Fibroblast of lung (primary cell): ENCODE measurements at places on chromosomes 11 and 22. TPM values are rescaled to one million over a fixed set of nuclear protein-coding genes. Genes with fewer than 3 reads are reported as not detected.

DNA sequence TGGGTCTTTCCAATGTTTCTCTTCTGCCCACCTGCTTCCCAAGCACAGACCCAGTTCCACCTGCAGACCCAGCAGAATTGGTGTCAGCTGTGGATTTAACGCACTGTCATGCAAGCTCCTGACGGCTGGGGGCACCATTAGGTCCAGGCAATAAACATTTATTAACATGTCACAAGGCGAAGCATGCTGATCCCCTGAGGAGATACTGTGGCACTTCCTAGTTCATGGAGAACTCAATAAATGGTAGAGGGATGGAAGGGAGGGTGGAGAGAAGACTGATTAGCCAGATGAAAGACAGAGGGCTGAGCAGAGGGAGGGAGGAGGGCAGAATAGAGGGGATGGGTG lies 68.3 kb upstream of the TSPAN18 start:
- H3K27ac ChIP-seq: no peak overlapping the region
- H3K36me3 ChIP-seq: no peaks in the 10 kb centered on the region
- no peaks in the 10 kb centered on the region for H3K4me1 ChIP-seq
- DNase-seq: no peak

DNA sequence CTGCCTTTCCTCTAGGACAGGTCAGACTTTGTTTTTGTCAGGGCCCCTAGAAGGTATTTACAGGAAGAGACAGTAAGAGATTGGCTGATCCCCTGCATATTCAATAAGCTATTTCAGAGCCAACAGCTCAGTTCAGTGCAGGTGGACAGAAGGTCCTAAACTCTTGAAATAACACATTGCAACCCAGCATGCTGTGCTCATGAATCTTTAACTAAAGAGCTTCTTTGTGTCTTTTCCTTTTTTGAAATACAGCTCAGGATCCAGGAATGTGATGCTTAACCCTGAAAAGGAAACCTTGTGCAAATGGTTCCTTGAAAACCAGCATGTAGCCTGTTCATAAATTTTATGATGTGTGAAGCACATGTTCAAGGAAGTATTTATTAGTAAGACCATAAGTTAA lies 43.9 kb downstream of the BBOX1 start:
- H3K27ac ChIP-seq: no peak overlapping the region
- no peaks in the 10 kb centered on the region for H3K27me3 ChIP-seq
- H3K4me3 ChIP-seq: no peak overlapping the region

DNA sequence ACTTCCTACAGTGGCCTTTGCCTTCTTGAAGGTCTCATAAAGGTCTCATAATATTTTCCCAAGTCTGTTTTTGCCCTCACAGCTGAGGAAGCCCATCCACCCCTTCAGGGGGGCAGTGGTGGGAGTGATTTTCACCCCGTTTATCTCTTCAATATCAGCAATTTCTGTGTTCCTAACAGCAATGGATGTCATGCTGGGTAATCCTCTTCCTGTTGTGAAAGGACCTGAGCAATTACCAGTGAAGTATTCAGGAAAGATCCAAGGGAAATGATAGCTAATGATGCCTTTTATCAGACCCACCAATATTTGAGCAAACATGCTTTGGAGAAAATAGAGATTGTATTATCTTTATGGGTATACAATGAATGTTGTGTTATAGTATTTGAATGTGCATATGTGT lies 226.9 kb downstream of the INSC start:
- H3K36me3 ChIP-seq: no peaks in the 10 kb centered on the region
- no peak overlapping the region for H3K4me3 ChIP-seq
- H3K27me3 ChIP-seq: no peaks in the 10 kb centered on the region

- peaks cover 22% of the 10 kb centered on the region for H3K4me1 ChIP-seq
- peak; percentile 90 for DNase-seq
- no peaks in the 10 kb centered on the region for H3K27me3 ChIP-seq
- H3K36me3 ChIP-seq: peaks cover 5% of the 10 kb centered on the region
Observed at GRCh38 chr11:116853461-116854073, 16.1 kb upstream of the APOA1 start.

The DRICH1 gene
- total RNA-seq: 0.26 TPM in 1 of 2 replicates, not detected in the other

- no peak overlapping the region for H3K4me3 ChIP-seq
- no peaks in the 10 kb centered on the region for H3K36me3 ChIP-seq
- H3K4me1 ChIP-seq: no peaks in the 10 kb centered on the region
- DNase-seq: no peak
Observed at GRCh38 chr11:31092638-31093037, 276.9 kb downstream of the DCDC1 start.

The TSSC4 gene
- total RNA-seq: 48.7 and 51.1 TPM in 2 replicates

- H3K4me1 ChIP-seq: peaks cover 10% of the 10 kb centered on the region
- no peaks in the 10 kb centered on the region for H3K27me3 ChIP-seq
- H3K36me3 ChIP-seq: no peaks in the 10 kb centered on the region
- peak overlapping the region; percentile 60 for H3K27ac ChIP-seq
Observed at GRCh38 chr22:26610072-26610958, 7.5 kb downstream of the CRYBB1 start.

- H3K27ac ChIP-seq: no peak overlapping the region
- H3K4me1 ChIP-seq: no peaks in the 10 kb centered on the region
- H3K27me3 ChIP-seq: no peaks in the 10 kb centered on the region
- no peak for DNase-seq
Observed at GRCh38 chr11:80424012-80424695, 983.3 kb upstream of the TENM4 start.

GRCh38 chr11:955154-956063 lies 29.7 kb downstream of the AP2A2 start:
- no peak overlapping the region for H3K4me3 ChIP-seq
- no peak overlapping the region for H3K27ac ChIP-seq
- no peak for DNase-seq
- no peaks in the 10 kb centered on the region for H3K36me3 ChIP-seq
- H3K4me1 ChIP-seq: no peaks in the 10 kb centered on the region

DNA sequence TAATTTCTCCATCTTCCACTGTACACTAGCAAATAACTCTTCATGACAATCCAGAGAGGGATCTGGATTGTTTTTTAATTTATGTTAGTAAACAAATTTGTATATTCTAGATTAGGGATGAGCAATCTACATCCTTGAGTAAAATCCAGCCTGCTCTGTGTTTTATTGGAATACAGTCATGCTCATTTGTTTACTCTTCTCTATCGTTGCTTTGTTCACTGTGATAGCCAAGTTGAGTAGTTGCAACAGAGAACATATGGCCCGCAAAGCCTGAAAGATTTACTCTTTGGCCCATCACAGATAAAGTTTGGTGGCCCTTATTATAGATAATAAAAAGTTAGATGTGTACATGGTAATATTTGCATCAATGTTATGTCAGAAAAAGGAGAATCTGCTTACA lies 6.2 kb upstream of the BLID start:
- DNase-seq: no peak
- peaks cover 13% of the 10 kb centered on the region for H3K4me1 ChIP-seq
- peaks cover 7% of the 10 kb centered on the region for H3K36me3 ChIP-seq
- no peak overlapping the region for H3K4me3 ChIP-seq

DNA sequence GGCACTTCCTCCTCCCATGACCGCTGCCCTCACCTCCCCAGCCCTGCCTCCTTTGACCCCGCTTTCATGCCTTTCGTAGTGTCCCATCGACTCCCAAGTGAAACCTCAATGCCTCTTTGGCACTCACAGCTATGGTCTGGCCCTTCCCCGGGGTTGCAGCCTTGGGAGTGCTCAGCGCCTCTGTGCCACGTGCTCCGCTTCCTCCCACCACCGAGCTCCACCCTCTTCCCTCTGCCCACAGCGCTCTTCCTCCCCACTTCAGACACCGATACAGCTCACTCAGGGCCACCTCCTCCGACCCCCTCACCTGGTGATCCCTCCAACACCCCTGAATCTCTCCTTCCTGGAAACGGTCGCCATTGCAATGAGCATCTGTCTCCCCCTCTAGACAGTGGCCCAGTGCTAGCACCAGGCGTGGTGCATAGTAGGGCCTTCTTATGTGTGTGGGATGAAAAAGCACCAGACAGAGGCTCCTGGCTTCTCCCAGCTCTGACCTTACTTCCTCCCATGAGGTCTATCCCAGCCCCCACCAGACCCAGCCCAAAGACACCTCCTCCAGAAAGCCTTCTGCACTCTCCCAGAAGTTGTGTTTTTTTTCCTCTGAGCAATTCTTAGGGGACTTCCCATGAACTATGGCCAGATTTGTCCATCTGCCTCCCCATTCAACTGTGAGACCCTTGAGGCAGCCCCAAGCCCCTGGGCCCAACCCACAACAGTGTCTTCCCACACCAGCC lies 16.4 kb upstream of the SCGB1A1 start:
- H3K36me3 ChIP-seq: no peaks in the 10 kb centered on the region
- DNase-seq: no peak
- no peak overlapping the region for H3K27ac ChIP-seq
- no peak overlapping the region for H3K4me3 ChIP-seq

GRCh38 chr11:92888696-92889095 lies 80.8 kb upstream of the MTNR1B start:
- no peaks in the 10 kb centered on the region for H3K27me3 ChIP-seq
- H3K27ac ChIP-seq: no peak overlapping the region
- no peak overlapping the region for H3K4me3 ChIP-seq
- no peaks in the 10 kb centered on the region for H3K36me3 ChIP-seq
- no peaks in the 10 kb centered on the region for H3K4me1 ChIP-seq
- DNase-seq: no peak

The LRRC55 gene
- total RNA-seq: not detected in 2 replicates

GRCh38 chr22:28398981-28399380 lies 280.7 kb downstream of the TTC28 start:
- no peak overlapping the region for H3K4me3 ChIP-seq
- H3K27ac ChIP-seq: no peak overlapping the region
- no peaks in the 10 kb centered on the region for H3K27me3 ChIP-seq
- no peaks in the 10 kb centered on the region for H3K36me3 ChIP-seq
- DNase-seq: no peak
- peaks cover 14% of the 10 kb centered on the region for H3K4me1 ChIP-seq

DNA sequence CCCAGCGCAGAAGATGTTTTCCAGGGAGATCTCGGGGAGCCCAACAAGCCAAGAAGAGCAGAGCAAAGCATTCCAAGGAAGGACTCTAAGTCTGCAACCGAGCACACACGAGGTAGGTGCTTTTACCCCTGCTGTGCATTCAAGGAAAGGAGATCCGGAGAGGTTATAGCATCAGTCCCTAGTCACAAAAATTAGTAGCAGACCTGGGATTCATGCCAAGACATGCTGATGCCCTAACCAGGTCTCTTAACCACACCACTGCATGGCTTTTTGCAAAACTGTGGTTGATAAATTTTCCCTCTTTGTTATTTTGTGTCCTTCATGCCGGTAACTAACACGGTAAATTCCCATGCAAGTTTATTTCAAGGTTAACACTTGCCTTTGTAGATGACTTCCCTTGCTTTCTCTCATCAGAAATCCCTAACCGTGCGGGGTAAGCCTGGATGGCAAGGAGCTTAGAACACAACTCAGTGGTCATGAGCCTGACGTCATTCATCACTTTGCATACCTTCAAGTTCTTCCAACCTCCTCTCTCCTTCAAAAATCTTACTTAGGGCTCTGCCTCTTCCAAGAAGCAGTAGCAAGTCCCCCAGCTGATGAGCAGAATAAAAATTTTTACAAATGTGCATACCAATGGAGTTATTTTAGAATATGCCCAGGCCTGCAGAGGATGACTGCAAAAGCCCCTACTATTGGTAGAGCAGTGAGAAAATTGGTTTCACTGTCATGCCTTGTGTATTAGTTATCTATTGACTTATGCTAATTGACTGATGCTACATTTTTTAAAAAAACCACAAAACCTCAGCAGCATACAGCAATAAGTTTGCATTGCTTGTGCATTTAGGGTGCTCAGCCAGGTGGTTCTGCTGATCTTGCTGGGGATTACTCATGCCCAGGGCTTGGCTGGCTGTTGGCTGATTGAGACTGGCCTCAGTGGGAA lies 465.1 kb downstream of the MN1 start:
- peaks cover 2% of the 10 kb centered on the region for H3K27me3 ChIP-seq
- DNase-seq: no peak
- no peak overlapping the region for H3K4me3 ChIP-seq
- no peaks in the 10 kb centered on the region for H3K36me3 ChIP-seq
- H3K4me1 ChIP-seq: no peaks in the 10 kb centered on the region

The MAP6 gene
- total RNA-seq: 0.17 and 0.26 TPM in 2 replicates

DNA sequence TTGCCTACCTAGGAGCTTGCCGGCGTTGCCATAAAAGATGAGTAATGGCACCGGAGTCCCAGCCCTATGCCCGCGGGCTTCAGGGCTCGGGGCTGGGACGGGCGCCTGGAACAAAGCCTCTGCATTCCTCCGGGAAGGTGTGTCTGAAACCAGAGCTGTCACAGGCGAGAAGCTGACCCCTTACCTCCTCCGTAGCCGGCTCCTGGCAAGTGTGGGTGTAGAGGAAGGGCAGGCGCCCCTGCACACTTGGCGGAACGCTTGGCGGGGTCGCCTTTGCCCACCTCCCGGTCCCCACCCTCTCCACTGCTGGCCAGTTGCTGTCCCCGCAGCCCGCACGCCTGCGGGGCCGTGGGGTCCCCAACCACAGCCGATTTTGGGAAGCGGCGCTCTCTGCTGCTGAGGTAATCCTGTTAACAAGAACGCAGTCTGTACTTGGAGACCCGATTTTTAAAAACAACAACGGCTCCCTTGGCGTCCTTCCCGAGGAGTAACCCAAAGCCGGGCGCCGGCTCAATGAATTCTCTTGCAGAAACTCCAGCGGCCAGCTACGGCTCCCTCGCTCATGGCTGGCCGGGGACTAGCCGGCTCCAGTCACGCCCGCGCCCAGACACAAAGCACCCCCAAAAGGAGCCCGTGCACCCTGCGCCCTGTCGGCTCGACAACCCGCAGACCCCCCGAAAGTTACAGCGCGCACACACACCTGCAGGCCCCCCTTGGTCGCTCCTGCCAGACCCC lies 89.2 kb downstream of the PLEKHA7 start:
- peak; percentile 47 for DNase-seq
- no peak overlapping the region for H3K27ac ChIP-seq
- peaks cover 22% of the 10 kb centered on the region for H3K27me3 ChIP-seq
- H3K4me3 ChIP-seq: peak overlapping the region; percentile 27
- H3K36me3 ChIP-seq: no peaks in the 10 kb centered on the region

GRCh38 chr11:46050003-46050461 lies 71.2 kb downstream of the PHF21A start:
- peak; percentile 84 for DNase-seq
- no peak overlapping the region for H3K27ac ChIP-seq
- H3K4me1 ChIP-seq: peaks cover 6% of the 10 kb centered on the region
- H3K27me3 ChIP-seq: no peaks in the 10 kb centered on the region

The TRPM5 gene
- total RNA-seq: not detected in 2 replicates

The SERPING1 gene
- 17.2 and 20.0 TPM in 2 replicates for total RNA-seq

DNA sequence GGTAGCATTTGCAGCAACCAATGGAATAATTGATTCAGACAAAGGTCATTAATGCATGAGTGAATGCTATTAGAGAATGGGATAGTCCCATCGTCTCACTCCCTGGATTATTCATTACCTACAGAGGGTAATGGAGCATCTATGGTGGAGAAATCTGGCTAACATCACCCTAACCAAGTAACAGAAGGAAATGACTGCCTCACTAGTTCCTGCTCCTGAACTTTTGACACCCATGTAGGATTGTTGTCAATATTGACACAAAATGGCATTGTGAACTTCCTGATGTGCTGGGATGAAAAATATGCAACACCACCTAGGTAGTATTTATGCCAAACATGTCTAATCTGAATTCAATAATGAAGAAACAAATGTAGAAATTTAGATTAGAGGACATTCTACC lies 44.0 kb upstream of the KIRREL3 start:
- H3K36me3 ChIP-seq: no peaks in the 10 kb centered on the region
- H3K27me3 ChIP-seq: peaks cover 7% of the 10 kb centered on the region
- H3K4me1 ChIP-seq: no peaks in the 10 kb centered on the region
- no peak for DNase-seq
- H3K27ac ChIP-seq: no peak overlapping the region

The RIMBP3B gene
- total RNA-seq: under 0.01 TPM in 2 replicates

- no peaks in the 10 kb centered on the region for H3K4me1 ChIP-seq
- DNase-seq: peak; percentile 66
- H3K4me3 ChIP-seq: no peak overlapping the region
- no peaks in the 10 kb centered on the region for H3K27me3 ChIP-seq
Observed at GRCh38 chr11:63478896-63479295, 12.1 kb downstream of the PLAAT5 start.

- H3K4me1 ChIP-seq: peaks cover 52% of the 10 kb centered on the region
- no peak overlapping the region for H3K27ac ChIP-seq
- no peak overlapping the region for H3K4me3 ChIP-seq
- H3K27me3 ChIP-seq: no peaks in the 10 kb centered on the region
Observed at GRCh38 chr11:10670099-10670498, 23.5 kb downstream of the IRAG1 start.
